ENCODE measurements at places on chromosomes 7 and 10. TPM values are rescaled to one million over a fixed set of nuclear protein-coding genes. Genes with fewer than 3 reads are reported as not detected.

DHTKD1 gene
- total RNA-seq = 21.5 TPM

CFAP58 gene
- total RNA-seq = 0.29 TPM

AOC1 gene
- 0.41 TPM for total RNA-seq

CUX1 gene
- 61.2 TPM for total RNA-seq

PPP1R3A gene
- total RNA-seq = not detected

AGBL3 gene
- total RNA-seq = 2.0 TPM

CPA4 gene
- 4.5 TPM for total RNA-seq

IFIT2 gene
- total RNA-seq = 1.6 TPM

ITIH5 gene
- 8.9 TPM for total RNA-seq

STAG3 gene
- total RNA-seq = 0.52 TPM

CRHR2 gene
- total RNA-seq = 0.28 TPM

RADIL gene
- total RNA-seq = 10.0 TPM

CYP26C1 gene
- not detected for total RNA-seq

GPC2 gene
- 0.38 TPM for total RNA-seq

HSPA14 gene
- total RNA-seq = 5.1 TPM

AS3MT gene
- 3.1 TPM for total RNA-seq

TUBB8 gene
- 0.09 TPM for total RNA-seq

NPFFR1 gene
- under 0.01 TPM for total RNA-seq

MYO1G gene
- total RNA-seq = 1.1 TPM

COL13A1 gene
- 0.35 TPM for total RNA-seq

CLCN1 gene
- total RNA-seq = not detected

UPK3BL1 gene
- total RNA-seq = 11.5 TPM

ASB10 gene
- total RNA-seq = not detected

CALD1 gene
- 85.8 TPM for total RNA-seq

OPN4 gene
- not detected for total RNA-seq

H2BK1 gene
- total RNA-seq = not detected

SLC26A3 gene
- not detected for total RNA-seq

CTAGE6 gene
- total RNA-seq = not detected

PDE6C gene
- total RNA-seq = not detected

BZW2 gene
- 15.3 TPM for total RNA-seq

All from pancreas (tissue), 10 donors.